ENCODE measurements at places on chromosomes 2 and 18.

GRCh38 chr2:45616658-45617411 is 5.8 kb upstream of the SRBD1 start:
- DNase-seq: no peak

DNA sequence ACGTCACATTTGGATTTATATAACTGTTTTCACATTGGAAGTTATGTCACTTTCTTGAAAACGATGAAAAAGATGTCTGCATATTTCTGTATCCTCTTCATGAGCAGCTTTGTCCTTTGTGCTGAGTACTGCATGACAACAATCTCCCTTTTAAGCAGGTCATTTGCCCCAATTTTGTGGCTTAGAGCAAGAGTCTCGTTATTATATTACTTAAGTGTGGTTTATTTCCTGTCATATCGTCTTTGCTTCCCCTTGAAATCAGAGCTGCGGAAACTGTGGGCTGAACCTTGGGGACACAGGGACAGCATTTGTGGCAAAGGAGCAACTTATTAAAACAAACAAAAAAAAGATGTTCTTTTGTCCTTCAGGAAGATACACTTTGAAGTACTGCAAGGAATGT is 254.0 kb upstream of the DSEL start:
- no peak for DNase-seq

DNA sequence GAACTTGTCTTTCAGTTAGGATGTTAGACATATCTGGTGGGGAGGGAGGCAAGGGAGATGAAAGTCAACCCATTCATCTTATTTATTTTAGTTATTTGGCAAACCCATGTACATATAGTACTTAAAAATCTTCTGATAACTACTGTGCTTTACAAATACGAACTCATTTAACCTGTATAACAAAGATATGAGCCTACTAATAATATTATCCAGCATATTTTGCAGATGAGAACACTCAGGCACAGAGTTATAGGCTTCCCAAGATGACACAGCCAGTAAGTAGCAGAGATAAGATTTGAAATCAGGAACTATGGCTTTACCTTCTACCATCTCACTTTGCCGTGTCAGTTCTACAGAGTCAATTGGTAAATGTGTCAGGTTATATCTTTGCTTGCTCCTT is 262.6 kb upstream of the DOK6 start:
- no peak for DNase-seq

GRCh38 chr2:224217962-224218347 is 178.9 kb upstream of the SERPINE2 start:
- no peak for DNase-seq

GRCh38 chr2:45729753-45730512 is 78.5 kb downstream of the PRKCE start:
- DNase-seq: no peak

DNA sequence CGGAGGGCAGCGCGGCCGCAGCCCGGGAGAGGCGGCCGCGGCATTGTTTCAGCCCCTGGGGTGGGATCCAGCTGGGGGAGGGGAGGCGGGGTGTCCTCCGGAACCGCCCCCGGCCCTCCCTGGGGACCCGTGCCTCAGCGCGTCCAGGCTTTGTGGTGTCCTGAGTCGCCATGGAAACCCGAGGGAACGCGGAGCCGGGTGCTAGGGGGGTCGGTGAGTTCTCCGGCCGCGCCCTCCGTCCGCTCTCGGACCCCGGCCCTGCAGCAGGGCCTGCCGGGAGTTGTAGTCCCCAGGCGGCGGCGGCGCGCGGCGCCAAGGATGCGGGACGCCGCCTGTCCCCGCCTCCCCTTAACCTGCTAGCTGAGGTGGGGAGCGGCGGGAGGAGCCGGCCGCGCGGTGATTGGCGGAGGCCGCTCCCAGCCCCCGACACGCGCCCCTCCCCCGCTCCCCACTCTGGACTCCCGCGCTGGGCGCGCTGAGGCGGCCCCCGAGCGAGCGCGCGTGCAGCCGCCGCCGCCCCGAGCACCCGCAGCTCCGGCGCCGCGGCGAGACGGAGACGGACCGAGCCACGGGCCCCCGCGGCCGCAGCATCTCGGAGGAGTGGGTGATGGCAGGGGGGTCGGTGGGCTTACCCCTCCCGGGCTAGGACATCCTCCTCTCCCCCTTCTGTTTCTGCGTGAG is at the start of gene DPYSL5:
Gene DPYSL5 (plus strand): TSS at position 478 of the 681 bp plus-strand sequence. CDS start 50,368 bp downstream, outside the sequence.
- DNase-seq: no peak

DNA sequence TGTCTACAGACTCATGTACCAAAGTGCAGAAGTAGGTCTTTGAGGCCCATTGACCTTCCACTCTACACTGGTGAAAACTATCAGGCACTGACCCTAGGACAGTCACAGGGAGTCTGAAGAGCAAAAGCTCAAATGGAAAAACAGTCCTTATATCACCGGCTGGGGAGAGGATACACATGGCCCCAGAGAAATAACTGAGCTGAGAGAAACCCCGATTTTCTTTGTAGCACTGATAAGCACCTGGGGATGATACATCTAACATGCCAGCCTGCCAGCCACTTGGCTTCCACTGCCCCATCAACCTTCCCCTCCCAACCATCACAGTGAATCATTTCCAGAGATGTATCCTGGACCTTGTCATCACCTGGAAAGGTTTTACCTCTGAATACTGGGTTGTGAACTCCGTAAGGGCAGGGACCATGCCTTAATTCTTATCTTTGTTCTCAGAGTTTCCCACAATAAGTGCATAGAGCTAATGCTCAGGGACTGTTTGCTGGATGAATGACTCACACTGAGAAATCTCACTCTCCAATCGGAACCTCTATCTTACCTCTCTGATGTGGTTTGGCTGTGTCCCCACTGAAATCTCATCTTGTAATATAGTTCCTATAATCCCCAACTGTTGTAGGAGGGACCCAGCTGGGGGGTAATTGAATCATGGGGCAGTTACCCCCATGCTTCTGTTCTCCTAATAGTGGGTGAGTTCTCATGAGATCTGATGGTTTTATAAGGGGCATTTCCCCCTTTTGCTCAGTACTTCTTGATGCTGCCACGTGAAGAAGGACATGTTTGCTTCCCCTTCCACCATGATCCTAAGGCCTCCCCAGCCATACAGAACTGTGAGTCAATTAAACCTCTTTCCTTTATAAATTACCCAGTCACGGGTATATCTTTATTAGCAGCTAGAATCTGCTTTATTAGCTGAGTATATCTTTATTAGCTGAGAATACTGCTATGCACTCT is 37.1 kb downstream of the EVA1A start:
- DNase-seq: no peak

DNA sequence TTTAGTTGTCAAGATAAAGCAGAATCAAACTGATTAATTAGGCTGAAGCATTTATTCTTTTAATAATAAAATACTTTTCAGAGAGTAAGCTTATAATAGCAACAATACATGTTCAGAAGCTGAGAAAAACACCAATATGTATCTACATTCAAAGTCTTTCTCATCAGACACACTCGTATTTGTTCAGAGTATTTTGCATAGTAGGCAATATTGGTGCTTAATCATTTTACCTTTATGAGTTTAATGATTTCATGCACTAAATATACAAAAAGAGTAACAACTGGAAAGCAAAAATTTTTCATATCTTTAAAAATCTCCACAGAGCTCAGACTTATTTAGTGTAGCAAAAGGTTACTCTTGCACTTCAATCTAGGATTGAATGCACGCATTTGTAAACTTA is 313.9 kb downstream of the ZEB2 start:
- no peak for DNase-seq

DNA sequence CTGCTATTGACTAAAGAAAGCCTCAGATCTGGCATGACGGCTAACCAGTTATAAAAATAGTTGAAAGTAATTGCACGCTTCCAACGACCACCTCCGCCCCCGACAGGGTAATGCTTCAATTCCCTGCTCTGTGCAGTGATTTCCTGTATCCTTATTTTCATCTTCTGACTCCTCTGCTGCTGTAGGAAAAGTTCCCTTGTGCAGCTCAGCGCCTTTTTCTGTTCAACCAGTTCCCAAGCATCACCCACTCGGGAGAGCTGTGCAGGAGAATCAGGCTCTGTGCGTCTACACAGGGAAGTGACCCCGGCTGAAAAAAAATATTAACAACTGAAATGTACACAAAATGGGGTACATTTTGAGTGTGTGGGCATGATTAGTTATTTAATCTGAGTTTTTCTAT is 91.3 kb upstream of the COPS8 start:
- DNase-seq: no peak

DNA sequence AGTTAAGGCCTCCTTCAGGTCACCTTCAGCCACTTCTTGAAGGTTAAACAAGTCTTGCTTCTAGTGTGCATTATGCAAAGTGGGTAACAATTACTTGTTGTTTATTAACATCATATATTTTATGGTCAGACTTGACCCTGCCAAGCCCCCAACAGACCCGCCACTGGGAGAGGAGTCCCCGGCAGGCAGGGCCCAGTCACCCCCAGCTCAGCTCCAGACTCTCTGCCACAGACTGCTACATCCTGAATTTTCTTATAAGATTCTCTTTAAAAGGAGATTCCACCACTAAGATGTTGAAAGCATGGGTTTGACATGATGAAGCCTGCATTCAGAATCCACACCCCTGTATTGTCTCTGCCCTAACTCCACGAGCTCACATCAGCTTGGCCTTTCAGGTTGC is 174.3 kb upstream of the ARL4C start:
- DNase-seq: no peak

GRCh38 chr2:2914252-2914651 is 463.4 kb downstream of the EIPR1 start:
- DNase-seq: no peak

DNA sequence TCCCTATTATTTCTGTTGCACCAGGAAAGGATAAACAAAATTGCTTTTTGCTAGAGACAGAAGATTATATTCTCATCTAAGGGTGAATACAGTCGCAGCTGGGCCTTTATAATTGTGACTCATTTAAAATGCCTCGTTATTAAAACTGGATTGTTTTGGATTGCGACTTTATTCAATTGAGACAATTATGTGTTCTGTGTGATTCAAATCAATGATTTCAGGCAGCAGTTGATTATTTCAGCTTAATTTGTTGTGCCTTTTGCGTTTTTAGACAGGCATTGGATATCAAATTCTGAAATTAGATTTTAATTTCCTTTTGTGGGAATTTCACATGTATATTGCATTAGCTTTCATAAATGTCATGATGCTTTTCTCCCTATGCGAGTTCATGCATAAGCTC is 778.1 kb upstream of the SOX11 start:
- no peak for DNase-seq

DNA sequence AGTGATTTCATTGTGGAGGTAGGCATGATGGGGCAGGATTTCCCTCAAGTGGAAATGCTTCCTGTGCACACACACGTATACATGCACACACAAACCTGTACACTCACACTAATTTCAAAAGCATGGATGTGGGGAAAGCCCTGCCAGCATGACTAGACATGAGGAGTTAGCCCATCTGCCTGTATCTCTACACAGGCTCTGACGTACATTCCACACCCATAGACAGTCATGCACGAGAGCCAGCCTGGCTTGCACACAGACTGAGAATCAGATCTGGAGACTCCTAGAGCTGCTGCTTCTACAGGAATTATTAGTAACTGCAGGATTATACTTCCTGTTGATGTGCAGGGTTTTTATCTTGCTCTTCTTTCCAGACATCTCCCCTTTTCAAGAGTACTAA is 27.3 kb upstream of the NFU1 start:
- DNase-seq: no peak

- DNase-seq: no peak
Measured at GRCh38 chr18:56835331-56835730, 184.2 kb downstream of the WDR7 start.

DNA sequence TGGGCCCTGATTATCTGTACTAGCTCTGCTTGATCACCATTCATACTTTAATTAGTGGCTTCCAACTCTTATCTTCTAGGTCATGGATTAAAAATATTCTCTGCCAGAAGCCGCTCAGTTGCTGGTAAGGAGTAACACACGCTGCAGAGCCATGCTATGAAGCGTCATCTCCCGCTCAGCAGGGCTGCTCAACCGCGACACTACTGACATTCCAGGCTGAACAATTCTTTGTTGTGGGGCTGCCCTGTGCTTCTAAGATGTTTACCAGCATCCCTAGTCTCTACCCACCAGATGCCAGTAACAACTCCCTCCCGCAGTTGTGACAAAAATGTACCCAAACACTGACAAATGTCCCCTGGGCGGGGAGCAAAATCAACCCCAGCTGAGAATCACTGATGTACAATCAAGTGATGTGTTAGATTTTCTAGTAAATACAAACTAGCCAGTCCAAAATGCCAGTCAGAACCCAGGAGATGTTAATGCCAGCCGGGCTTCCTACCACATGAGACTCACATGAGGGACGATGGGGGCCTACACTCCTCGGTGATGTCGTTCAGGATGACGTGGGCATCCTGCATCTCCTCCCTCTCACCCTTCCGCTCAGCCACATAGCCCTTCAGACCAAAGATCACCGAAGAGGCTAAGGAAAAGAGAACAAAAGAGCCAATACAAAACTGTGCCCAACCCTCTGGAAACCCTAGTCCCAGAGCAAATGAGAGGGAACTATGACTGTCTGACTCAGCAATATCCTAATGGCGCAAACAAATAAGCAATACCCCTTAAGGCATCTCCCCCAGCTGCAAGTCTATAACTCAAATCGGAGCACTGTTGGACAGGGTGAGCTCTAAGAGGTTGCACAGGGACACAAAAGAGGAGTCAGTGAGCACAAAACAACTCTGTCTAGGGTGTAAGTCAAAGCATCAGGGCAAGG is 15.6 kb downstream of the ILKAP start:
- DNase-seq: no peak

- no peak for DNase-seq
Measured at GRCh38 chr18:78703291-78703690, 276.3 kb upstream of the SALL3 start.

DNA sequence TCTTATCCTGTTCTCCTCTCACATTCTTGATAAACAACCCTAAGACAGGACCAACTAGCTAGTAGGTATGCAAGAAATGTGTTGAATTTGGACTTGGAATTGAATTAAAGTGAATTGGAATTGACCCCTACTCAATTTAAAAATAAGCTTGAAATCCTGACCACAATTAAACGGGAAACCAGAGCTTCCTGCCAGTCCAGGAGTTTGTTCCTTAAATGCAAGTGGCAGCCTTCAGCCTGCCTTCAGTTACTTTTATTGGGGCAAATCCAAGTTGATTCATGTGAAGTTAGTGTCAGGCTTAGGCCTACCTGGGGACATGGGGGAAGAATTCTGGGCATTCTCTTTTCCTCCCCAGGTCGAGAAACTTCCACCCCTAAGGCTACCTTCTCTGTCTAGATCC is 457.6 kb downstream of the BCL11A start:
- DNase-seq: no peak

- no peak for DNase-seq
Measured at GRCh38 chr2:136399667-136400289, 281.8 kb upstream of the CXCR4 start.

- DNase-seq: no peak
Measured at GRCh38 chr2:120360307-120360855, 14.4 kb downstream of the INHBB start.

DNA sequence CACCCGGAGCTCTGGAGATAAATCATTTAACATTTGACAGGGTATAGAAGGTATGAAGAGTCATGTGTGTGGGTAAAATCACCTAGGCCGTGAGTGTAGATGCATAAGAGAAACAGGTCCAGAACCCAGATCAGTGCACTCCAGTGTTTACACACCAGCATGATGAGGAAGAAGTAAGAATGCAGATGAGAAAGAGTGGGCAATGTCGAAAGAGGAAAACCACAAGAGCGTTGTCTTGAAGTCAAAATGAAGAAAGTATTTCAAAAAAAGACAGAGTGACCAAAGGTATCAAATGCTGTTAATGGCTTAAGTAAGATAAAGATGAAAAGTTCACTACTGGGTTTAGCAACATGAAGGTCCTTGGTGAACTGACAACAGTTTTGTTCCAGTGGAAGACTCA is 32.0 kb upstream of the PLB1 start:
- DNase-seq: no peak

Measured in activated CD4-positive, alpha-beta memory T cell treated with anti-CD3 and anti-CD28 coated beads, Interleukin-2, amount 10 ng/mL, durations not matched to agents 7 days and 5 days (primary cell).